Cerebellar nuclear complex (tissue), 1 donor: ENCODE measurements at places on chromosomes 13 and 19.

DNA sequence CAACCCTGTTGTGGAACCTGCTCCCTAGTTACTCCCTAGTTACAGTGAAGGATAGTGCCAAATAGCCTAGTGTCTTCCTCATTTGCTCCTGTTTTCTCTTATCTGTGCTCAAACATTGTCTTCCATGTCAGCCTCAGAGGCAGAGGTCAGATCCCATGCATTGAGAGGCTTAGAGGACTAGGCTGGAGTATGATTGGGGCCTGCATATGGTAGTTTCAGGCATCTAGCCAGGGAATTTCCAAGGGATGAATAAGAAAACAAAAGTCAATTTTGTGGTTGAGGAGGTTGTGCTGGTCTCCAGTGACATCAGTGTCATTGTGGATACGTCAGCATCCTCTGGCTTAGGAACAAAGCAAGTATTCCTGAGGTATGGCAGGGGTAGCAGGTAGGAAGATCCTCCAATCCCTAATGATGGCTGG lies 9.4 kb downstream of the ZNF546 start:
- no peak for DNase-seq

DNA sequence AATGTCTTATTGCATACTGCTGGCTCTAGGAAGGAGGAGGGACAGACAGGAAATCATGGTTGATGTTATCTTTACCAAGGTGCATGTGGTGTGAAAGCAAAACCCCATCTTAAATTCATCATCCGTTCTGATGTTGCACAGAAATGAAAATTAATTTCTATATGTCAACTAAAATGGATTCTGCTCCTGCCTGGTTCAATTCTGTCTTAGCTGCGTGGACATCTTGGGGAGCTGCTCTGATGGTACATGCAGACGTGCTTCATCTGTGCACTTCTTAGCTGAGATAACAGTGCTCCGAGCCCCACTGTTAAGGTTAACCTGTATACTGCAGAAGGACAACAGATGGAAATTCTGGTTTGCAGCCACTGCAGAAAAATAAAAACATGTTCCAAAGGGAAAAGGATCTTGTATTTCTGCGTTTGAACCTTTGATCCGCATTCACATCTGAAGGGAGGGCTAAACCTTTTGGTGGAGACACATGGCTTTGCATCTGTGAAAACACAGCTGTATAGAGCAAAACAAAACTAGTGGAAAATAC lies 155.6 kb downstream of the TM9SF2 start:
- DNase-seq, result no peak

DNA sequence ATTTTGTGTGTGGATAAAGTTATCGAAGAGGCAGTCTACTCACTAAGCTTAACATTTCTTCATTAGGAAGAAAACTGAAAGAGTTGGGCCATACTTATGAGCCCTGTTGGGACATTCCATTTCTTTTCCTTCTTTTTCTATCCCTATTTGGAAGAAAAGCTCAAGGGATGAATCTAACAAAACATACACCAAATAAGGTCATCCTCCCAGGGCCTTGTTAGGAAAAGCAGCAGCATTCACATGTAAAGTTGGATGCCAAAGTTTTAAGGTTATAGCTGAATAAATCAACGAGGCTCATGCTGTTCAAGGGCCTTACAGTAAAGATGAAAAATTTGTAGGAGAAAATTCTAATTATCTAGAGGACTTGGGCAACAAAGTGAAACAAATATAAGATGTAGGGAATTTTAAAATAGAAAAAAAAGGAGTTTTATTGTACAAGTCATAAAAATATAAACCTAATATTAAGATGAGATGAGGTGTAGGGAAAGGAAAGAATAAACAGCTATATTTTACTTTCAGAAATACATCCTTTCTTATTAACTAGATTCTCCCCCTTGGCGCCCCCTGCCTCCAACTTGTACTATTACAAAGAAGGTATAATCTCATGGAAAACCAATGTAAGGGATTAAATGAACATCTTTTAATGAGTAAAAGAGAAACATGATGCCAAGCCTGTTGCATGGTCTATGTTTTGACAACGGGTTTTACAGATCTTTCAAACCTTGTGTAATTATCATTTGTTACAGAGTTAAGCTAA lies 160.4 kb downstream of the PCDH20 start:
- no peak for DNase-seq

DNA sequence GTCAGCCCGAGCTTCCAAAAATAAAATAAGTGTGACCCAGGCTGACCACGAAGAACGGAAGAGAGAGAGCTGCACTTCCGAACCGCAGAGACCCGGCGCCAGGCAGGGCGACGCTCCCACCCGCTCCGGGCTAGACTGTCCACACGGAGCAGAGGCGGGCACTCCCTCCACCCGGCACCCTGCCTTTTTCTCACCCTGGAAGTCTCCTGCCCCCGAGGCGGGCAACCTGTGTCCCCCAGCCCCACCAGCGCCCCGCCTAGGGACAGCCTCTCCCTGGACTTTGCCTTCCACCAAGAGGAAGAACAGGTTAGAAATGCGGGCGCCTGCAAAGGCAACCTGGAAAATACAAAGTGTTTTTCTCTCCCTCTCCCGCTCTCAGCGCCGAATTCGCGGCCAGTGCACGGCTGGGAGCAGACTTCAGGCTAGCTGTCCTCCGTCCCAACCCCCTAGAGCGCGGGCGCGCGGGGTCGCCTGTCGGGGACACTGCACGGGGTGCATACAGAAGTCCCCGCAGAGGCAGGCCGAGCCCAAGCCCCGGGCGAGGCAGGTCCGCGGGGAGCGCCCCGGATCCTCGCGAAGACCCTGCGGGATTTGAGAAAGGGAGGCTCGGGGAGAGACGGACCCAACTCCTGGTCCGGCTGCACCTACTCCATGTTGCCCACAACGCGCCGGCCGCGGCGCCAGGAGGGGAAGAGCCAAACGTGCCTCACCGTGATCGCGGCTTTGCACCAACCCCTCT lies 845 bp downstream of the SPRY2 start:
- DNase-seq, result no peak

DNA sequence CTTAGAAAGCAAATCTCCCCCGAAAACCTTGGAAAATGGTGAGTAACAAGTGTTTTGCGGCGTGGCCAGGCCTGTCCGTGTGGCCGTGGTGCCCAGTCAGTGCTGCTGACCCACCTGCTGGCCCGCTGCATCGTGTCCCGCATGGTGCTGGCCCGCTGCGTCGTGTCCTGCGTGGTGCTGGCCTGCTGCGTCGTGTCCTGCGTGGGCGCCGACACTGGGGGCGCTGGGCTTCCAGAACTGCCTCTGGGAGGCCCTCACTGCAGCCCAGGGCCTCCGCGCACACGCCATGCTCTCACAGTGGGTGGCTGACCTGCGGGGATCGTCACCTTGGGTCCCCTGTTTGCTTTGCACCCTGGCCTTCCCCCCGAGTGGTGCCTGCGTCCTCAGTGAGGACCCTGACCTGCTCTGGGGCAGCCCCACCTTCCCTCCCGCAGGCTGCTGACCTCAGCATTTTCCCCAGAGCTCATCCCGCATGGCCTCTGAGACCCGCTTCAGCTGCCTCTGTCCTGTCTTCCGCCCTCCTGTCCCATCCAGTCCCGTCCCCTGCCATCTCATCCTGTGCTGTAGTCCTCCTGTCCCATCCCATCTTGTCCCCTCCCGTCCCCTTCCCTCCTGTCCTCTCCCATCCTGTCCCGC lies 10.6 kb downstream of the PLEKHJ1 start:
- no peak for DNase-seq

GRCh38 chr19:50341091-50341564 lies 12.0 kb upstream of the KCNC3 start:
- no peak for DNase-seq

DNA sequence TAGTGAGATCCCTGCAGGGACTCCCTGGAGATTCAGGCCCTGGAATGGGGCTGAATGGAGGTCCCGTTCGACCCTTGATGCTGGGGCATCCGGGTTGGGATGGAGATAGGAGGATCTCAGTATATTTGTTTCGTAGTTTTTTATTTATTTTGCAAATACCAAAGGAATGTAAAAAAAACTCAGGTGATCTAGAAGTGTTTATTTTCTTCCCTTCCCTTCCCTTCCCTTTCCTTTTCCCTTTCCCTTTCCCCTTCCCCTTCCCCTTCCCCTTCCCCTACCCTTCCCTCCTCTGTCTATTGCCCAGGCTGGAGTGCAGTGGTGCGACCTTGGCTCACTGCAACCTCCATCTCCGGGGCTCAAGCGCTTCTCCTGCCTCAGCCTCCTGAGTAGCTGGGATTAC lies 4.5 kb downstream of the GTPBP3 start:
- no peak for DNase-seq

- DNase-seq, result no peak
These were observed 104.4 kb downstream of the KDM4B start for GRCh38 chr19:5073153-5073844.

DNA sequence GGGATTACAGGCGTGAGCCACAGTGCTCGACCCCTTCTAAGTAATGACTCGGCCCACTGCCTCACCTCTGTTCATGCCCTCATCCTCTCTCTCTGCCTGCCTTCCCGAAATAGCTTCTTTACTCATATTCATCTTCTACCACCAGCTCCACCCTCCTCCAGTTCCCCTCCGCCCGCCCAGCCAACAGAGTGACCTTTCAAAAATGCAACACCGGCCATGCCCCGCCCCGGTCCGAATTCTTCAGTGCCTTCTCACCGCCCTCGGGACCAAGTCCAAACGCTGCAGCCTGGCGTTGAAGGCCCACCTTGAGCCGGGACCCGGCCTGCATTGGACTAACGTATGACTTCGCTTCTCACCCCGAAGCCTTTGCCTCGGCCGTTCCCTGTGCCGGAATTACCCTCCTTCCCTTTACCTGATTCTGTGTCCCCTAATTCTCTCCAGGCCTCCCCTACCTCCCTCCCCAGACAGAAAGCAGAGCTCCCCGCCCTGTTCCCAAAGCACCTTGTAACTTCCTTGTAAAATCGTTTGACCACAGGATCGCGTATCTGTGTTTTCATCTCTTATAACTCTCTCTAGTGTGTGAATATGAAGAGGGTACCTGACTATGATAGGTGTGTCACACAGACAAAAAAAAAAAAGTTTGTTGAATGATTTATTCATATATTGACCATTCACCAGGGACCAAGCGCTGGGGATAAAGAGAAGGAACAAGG lies 8.1 kb upstream of the MUC16 start:
- no peak for DNase-seq

- no peak for DNase-seq
These were observed 75.4 kb upstream of the ARHGEF7 start for GRCh38 chr13:111039735-111040134.

GRCh38 chr13:49683489-49683888 lies 7.8 kb downstream of the EBPL start:
- no peak for DNase-seq

GRCh38 chr13:36912369-36912768 lies 7.7 kb downstream of the SMAD9 start:
- DNase-seq, result no peak

GRCh38 chr19:16374436-16374835 lies 49.8 kb downstream of the KLF2 start:
- DNase-seq, result no peak

DNA sequence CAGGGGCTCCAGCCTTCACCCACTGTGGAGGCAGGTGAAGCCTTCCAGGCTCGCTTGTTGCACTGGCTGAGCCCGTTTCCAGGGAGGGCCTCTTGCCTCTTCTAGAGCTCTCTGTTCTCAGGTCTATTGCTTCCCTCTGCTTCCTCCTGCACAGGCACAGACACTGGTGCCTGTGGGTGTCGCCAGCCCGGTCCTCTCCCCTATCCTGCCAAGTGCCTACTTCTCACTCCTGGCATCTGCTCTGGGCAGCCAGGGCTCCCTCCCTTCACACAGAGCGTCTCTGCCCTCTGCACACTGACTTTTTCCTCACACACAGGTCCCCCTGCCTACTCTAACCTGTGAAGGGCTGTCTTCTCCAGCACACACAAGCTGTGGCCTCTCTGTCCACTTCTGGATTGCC lies 60.3 kb downstream of the SLC7A9 start:
- DNase-seq, result no peak

DNA sequence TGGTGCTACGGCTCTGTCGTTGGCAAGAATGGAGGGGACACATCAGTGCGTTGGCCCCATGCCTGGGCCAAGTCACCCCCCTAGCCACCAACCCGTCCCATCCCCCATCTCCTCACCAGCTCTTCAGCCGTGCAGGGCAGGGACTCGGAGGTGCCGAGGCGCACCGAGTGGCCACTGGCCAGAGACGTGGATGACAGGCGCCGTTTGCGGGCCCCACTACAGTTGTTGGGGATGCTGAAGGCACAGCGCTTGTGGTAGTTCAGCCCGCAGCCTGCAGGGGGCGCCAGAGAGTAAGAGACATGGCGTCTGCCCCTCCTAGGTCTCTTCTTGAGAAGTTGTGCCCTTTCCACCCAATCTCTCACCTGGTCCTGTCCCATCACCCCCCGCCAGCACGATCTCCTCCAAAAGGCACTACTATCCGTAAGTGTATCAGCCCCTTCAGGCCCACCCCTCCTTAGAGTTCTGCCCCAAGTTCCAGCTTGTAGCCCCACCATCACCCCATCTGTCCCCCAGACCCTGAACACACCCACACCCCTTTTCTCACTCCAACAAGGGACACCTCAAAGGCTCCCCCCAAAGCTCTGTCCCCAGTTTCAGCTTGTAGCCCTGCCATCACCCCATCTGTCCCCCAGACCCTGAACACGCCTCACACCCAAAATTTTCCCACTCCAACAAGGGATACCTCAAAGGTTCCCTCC lies 12.4 kb downstream of the PRKD2 start:
- no peak for DNase-seq

- no peak for DNase-seq
These were observed 23.8 kb downstream of the ZNF787 start for GRCh38 chr19:56097306-56097705.

DNA sequence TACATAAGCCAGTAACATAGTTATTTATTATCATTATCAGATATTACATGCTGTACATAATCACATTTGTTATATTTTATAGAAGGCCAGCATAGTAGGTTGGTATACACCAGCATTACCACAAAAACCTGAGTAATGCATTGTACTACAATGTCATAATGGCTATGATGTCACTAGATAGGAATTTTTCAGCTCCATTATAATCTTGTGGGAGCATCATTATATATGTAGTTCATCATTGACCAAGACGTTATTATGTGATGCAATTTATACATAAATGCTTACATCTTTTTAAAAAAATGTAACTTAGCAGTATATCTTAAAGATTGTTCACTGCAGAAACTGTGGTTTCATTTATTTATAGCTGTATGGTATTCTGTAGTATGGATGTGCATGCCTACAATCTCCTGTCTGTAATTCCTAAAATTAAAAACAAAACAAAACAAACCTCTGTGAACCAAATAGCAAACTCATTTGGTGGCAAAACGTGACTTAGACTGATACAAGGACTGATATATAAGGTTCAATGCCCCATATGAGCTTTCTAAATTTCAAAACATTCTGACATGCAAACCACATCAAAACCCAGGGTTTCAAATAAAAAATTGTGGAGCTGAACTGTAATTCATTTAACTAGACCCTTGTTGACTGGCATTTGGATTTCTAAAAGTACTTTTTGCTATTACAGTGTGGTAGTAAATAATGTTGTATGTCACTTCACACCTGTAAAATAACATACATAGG lies 250.9 kb downstream of the DLEU7 start:
- no peak for DNase-seq

- no peak for DNase-seq
These were observed 79.4 kb downstream of the ZIC5 start for GRCh38 chr13:99892196-99892613.

DNA sequence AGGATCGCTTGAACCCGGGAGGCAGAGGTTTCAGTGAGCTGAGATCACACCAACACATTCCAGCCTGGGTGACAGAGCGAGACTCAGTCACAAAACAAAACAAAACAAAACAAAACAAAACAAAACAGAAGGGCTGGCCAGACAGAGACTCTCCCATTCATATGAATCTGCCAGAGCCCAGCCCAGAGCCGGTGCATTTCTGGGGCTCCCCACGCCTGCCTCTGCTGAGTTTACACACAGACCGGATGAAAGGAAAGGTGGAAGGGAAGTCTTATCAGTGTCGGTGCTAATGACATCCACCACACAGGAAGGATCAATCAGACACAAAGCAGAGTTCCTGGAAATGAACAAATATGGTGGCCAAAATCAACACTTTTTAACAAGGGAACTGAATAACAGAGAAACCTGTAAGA lies 6.8 kb downstream of the TRAPPC6A start:
- DNase-seq, result no peak
